ENCODE measurements at places on chromosomes 12 and 14.

GRCh38 chr12:102816816-102817434, 100.1 kb downstream of the PAH start:
- DNase-seq: no peak

- no peak for DNase-seq
Measured at GRCh38 chr14:71388862-71389261, 481.6 kb downstream of the PCNX1 start.

GRCh38 chr12:30134229-30134628, 350.5 kb upstream of the TMTC1 start:
- no peak for DNase-seq

DNA sequence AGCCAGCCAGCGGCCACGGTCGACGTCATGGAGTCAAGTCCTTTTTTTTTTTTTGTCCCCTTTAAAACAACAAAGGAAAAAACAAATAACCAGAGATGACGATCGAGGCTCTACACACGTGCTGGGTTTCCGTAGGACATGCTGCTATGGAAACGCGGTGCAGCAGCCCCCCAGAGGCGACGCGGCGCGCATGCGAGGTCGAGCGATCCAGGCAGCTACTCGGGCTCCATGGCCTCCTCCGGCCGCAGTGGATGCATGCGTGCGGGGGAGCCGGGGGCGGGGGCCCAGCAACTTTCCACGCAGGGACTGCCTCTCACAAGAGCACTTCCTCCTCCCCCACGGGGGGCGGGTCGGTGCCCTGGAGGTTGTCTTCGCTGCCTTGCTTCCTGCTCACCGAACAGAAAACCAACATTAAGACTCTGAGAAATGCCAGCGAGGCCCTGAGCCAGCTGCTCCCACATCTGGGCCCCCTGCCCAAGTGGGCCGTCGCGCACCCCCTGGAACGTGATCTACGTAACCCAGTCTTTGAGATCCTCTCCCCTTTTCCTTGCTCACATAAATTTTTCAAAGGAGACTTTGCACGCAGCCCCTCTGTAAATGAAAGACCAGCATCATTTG, 30.7 kb downstream of the P2RX4 start:
- DNase-seq: peak; percentile 72

- DNase-seq: no peak
Measured at GRCh38 chr14:89435892-89436656, 19.0 kb upstream of the FOXN3 start.

DNA sequence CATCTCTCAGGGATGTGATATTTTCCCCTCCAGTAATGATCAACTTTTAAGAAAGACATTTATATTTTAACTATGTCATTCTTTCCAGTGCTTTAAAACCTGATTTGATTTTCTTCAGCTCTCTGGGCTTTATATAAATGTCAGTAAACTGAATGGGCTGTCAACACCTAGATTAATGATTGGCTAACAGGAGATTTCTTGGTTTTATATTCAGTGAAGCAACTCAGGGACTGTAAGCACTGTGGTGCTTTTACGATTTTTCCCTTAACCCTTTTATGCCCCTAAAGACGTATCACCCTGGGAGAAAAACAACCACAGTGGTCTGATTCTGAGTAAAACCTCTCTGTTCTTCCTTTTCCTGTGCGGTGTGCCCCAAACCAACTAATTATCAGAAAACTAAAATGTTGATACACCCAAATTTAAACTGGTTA, 38.0 kb downstream of the PTGER2 start:
- DNase-seq: peak; percentile 22

GRCh38 chr12:24229031-24229700, 279.7 kb upstream of the SOX5 start:
- DNase-seq: no peak

GRCh38 chr12:39831587-39832315, 212.1 kb upstream of the ABCD2 start:
- DNase-seq: no peak

GRCh38 chr14:95703805-95704204, 10.1 kb downstream of the TCL1A start:
- no peak for DNase-seq

GRCh38 chr12:98644433-98644711, 216 bp downstream of the IKBIP start:
- no peak for DNase-seq

DNA sequence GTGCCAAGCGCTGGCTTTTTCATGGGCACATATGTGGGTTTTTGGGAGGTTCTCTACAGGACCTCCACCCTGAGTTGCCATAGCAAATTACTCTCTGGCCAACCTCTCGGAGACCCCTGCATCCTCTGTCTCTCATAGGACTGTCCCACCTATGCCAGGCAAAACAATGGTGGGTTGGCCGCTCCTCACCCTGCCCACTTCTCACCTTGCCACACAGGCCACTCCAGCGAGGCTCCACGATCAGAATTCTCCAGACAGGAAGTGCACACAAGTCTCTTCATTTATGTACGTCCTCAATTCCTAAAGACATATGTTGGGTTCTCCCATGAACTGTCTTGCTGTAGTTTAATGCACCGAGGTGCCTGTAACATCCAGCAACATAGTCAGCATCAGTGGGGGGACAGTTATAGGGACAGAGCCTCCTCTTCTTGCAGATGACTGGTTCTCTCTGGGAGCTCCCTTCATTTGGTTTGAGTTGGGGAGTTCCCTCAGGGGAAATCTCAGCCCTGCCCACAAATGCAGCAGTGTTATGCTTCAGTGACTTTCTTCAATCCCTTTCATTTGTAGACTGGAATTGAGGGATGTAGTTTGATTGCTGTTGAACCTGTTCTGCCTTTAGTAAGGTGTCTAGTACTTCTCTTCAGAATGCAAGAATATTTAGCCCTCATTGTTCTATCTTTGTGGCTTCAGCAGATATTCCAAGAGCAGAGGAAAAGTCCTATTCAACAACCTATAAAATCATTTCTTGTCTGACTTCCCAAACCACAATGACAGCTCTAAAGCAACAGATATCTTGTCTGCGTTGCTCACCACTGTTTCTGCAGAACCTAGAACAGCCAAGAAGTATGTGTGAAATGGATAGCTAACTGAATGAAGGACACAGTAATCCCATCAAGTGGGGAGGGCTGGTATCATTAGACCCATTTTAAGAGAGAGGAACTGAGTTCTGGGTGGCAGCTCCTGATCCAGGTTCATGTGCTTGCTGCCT, 2.8 kb upstream of the LTBP2 start:
- DNase-seq: no peak

- no peak for DNase-seq
Measured at GRCh38 chr14:61950340-61950739, 188.1 kb downstream of the SNAPC1 start.

DNA sequence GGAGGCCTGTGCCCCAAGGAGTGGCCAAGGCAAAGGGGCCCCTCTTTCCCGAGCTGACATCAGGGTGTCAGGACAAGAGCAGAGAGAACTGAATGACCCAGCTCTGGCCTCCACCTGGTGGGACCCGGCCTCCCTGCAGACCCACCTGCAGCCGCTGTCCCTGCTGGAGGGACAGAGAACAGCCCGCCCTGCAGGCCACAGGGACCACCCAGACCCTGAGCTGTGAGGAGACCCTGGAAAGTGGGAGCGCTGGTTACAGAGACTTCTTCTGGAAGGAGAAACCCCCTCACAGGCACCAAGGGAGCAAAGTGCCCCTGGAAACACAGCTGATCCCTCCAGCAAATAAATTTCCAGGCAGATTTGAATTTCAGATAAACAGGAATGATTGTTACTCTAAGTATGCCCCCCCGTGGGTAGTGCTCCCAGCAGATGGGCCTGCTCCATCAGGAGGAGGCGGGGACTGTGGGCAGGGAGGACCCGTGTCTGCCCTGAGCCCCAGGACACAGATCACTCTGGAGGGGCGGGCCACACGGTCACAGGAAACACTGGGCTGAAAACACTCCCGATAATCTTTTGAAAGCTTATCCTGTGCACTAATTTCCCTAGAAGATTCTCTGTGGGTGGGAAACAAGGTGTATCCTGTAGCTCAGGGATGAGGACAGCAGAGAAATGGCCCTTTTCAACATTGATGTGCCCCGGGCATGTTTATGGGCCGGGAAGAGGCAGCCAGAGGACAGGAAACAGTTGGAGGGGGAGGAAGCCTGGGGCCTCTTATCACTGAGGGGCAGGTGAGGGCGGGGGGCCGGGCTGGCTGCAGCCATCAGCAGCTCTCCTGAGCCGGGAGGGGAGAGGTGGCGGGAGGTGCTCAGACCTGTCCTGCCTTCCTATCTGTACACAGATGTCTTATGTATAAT, 276.0 kb downstream of the ADGRD1 start:
- no peak for DNase-seq

DNA sequence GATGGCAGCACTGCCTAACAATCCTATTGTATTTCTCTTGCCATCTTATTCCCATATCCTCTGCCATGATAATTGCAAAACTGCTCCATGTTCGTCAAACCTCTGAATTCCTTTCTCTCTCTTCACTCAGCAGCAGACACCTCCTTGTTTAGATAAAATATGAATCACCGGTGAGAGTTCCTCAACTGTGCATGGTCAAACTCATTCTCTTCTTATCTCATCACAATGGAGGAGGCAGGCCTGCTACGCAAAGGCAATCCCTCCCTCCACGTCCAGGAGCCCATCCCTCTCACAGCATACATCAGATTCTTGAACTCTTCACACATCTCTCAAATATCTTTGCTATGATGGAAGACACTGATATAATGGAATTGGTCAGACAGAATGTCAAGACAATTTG, 90.1 kb upstream of the DAAM1 start:
- DNase-seq: no peak

DNA sequence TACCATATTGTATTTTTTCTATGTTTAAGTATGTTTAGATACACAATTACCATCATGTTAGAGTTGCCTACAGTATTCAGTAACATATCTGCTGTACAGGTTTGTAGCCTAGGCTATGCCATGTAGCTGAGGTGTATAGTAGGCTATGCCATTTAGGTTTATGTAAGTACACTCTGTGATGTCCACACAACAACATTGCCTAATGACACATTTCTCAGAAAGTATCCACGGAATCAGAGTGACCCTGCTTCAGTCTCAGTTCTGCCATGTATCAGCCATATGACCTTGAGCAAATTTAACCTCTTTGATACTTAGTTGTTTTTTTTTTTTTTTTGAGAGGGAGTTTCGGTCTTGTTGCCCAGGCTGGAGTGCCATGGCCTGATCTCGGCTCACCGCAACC, 12.7 kb downstream of the SUSD6 start:
- no peak for DNase-seq

GRCh38 chr12:56632701-56633467, 2.8 kb upstream of the BAZ2A start:
- DNase-seq: no peak

DNA sequence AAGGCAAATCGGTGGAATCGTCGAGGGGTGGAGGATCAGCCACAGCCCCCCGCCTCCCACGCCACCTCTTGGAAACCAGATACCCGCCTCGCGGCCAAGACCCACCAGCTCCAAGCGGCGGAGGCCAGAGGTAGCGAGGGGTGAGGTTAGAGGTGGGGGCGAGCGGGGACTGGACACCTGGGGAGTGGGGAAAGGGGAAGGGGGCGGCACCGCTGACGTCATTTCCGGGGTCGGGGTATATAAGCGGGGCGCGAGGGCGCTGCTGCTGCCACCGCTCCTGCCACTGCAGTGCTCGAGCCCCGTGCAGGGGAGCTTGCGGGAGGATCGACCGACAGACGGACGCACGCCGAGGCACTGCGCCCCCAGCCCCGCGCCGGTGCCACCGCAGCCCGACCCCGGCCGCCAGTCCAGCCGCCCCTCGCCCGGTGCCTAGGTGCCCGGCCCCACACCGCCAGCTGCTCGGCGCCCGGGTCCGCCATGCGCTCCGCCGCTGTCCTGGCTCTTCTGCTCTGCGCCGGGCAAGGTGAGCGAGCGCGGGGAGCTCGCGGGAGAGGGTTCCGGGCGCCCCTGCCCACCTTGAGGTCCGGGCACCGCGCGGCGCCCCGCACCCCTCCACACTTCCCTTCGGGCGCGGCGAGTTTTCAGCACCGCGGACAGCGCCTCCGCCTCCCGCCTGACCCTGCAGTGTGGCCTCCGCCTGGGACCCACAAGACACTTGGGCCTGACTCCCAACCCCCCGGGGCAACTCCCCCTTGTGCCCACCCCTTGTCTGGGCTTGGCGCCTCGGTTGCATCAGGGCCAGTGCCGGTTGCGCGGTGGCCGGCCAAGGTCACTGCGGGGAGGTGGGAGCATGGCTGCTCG, at the start of gene CHGA:
Gene CHGA, plus strand, starts transcription at position 268 of the 861 bp plus-strand sequence. Its CDS starts 210 bp downstream, at position 478.
- DNase-seq: peak; percentile 62

- DNase-seq: no peak
Measured at GRCh38 chr12:116719731-116720528, 17.9 kb downstream of the SPRING1 start.

GRCh38 chr14:71354801-71355200, 447.5 kb downstream of the PCNX1 start:
- DNase-seq: no peak

DNA sequence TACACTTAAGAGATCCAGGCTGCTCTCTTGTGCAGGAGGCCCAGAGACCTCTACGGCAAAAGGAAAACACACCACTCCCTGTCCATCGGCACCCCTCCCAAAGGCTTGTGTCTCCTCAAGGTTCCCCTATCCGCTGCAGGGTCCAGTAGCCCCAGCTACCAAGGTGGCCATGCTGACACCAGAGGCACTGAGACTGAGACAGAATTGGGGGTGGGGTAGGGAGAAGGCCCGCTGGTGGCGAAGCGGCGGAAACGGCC, 590 bp downstream of the DDIT3 start:
- no peak for DNase-seq

DNA sequence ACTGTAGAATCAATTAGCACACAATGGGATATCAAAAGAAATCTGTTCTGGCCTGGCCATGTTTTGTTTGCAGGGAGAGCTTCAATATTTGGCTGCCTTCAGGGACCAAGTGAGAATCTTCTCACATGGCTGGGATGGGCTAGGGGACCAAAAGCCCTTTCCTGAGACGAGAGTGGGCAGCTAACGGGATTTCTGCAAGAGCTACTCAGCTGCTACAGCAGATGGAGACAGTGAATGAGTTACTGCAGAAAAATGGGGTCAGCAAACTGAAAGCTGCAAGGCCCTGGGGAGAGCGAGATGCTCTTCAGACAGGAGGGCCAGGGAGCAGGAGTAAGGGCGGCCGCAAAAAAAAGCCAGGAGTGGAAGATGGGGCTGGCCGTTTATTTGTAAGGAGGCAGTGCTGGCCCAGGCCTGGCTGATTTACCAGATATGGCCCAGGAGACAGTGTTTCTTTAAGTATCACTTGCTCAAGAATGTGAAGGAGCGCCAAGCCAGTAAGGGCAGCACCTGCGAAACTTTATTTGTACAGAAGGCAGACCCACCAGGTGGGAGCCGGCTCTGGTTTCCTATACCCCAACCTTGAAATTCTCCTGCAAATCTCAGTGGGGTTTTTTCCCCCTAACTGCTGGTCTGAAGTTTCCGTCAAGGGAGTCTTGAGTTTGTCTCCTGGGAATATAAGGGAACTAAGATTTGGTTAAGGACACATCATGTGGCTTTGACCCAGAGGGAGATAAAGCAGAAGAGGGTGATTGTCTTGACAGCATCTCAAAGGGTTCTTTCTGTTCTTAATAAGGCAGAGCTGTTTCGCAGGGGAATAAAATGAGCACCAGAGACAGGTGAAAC, 57.8 kb downstream of the SSH1 start:
- DNase-seq: no peak

- no peak for DNase-seq
Measured at GRCh38 chr12:44058366-44058765, 222.5 kb downstream of the TMEM117 start.

Measured in stimulated activated effector memory CD8-positive, alpha-beta T cell treated with anti-CD3 and anti-CD28 coated beads, Interleukin-12 subunit alpha, Interleukin-12 subunit beta, amount 100 ng/mL, for 72 hours (primary cell).